HCEC 1CT (cell line): ENCODE measurements at places on chromosomes 1 and 21.

- DNase-seq = no peak
Measured at GRCh38 chr1:26127235-26128163, 15.9 kb downstream of the PDIK1L start.

DNA sequence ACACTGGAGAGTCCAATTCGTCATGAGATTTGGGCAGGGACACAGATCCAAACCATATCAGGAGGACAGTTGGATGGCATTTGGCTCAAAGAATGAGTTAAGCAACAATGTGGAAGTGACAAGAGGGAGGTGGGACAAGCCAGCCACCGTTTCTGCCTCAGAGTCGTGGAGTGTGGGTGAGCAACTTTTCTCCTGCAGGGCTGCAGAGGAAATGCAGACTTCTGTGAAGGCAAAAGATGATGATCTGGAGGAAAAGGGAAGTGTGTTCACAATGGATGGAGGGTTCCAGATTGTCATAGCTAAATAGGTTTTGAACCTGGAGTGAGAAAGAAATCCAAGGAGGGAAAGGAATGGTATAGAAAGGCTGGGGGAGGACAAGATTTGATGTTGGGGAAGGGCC, 16.4 kb upstream of the KANK4 start:
- DNase-seq = no peak

- peak; percentile 83 for DNase-seq
Measured at GRCh38 chr1:93567255-93567918, 114.2 kb downstream of the BCAR3 start.

DNA sequence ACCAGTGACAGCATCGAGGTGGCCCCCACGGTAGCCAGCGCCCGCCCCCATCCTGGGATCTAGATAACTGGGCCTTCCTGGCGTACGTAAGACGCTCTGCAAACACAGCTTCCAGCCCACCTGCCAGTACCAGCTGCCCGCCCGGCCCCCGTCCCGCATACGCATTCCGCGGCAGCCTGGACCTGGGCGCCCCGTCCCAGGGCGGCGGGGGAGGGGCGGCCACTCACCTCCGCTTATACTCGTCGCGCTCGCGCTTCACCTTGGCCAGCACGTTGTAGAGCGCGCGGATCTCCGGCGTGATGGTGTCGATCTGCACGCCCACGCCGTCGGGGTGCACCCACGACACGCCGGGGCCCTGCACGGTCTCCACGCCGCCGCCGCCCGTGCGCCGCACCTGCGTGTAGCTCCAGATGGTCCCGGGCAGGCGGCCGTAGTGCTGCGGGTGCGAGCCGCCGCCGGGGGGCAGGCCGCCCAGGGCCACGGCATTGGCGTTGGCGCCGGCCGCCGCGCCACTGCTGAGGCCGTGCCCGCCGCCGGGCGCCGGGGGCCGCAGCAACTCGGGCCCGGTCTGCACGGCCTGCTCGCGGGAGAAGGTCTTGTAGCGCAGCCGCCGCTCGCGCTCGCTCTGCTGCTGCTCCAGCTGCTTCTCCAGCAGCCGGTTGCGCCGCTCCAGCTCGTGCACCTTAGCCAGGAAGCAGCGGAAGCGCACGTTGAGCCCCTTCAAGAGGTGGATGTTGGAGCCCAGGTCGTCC, 859 bp downstream of the IFFO2 start:
- DNase-seq = peak; percentile 34

DNA sequence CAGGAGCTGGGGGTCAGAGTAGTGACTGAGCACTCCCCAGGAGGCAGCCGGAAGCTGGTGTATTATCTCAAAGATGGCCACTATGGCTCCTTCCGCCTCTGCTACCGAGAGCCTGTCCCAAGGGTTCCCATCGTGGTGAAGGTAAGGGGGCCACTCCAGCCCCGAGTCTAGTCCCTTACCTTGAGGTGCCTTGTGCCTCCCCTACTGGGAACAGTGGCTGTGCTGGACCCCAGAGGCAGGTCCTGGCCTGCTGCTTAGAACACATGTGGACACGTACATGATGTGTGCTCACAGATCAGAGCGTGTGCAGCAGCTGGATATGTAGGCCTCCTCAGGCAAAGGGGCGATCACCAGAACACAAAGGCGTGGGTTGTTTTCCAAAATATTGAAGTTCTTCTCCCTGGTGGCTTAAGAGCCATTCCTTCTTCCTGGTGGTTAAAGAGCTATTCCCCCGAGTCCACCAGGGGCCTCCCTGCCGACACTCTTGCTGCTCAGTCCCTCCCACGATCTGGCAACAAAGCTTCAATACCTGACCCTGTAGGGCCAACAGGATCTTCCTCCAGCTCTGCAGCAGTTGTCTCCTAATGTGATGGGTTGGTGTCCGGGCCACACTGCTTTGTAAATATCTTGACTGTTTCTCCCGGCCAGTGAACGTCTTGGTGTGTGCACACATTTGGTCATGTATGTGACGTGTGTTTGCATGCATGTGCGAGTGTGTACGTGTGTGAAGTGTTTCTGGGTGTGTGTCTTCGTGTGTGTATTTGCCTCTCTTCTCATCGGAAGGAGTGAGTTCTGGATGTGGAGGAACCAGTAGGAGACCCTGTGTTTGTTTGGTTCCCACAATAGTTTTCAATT, 68.4 kb upstream of the TINAGL1 start:
- no peak for DNase-seq

DNA sequence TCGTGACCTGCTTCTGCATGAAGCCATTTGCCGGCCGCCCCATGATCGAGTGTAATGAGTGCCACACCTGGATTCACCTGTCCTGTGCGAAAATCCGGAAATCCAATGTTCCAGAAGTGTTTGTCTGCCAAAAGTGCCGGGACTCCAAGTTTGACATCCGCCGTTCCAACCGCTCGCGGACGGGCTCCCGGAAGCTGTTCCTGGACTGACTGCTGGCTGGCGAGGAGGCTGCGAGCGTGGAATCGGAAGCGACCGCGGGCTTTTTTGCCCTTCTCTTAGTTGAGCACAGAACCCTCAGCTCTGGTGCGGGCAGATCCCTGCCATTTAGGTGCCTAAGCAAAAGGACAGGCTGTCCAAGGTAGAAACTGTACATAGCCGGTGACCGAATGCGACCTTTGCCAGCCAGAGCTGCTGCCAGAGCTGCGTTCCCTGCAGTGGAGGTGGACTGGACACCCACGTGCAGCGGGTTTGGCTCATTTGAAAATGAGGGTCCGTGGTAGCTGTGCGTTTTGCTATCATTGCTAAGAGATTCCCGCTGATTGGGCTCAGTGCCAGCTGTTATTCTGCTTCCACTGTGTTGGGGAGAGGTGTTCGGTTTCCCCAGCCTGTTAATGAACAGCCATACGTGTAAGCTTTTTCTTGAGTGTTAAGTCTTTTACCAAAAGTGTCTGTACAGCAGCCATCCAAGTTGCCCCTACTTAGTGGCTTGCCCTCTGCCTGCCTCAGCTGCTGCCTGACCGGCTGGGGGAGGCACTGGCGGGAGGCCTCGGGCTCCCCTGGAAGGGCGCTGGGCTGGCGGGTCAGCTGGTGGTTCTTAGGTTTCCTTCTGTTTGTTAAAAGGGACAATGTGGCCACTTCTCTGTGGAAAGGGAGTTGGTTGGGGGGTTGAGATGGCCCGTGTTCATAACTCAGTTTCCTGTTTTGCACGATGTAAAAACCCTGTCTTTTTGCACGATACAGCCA, 3.0 kb upstream of the THAP3 start:
- no peak for DNase-seq

- peak; percentile 30 for DNase-seq
Measured at GRCh38 chr1:154567386-154568156, at the start of gene CHRNB2. Gene CHRNB2 (plus strand): TSS chr1:154567778. CDS start chr1:154568045, 267 bp downstream.

GRCh38 chr21:18387994-18388393, 15.6 kb downstream of the TMPRSS15 start:
- DNase-seq = no peak

GRCh38 chr1:180027949-180028445, 73.4 kb downstream of the CEP350 start:
- DNase-seq = peak; percentile 95

DNA sequence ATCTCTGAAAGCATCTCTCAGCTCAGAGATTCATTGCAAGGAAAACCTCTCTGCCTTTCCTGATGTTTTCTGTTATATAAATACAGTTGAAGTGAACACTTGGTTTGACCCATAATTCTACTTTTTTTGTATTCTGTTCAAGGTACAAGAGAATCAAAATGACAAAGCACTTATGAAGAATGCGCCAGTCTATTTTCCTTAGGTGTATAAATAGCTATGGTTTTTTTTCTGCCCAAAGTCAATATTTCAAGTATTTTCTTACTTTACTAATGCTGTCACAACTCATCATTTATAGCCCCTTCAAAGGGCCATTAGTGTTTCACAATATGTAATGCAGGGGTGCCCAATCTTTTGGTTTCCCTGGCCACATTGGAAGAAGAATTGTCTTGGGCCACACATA, 142.5 kb upstream of the C1orf105 start:
- no peak for DNase-seq

GRCh38 chr1:177116941-177117340, 47.6 kb downstream of the ASTN1 start:
- no peak for DNase-seq

DNA sequence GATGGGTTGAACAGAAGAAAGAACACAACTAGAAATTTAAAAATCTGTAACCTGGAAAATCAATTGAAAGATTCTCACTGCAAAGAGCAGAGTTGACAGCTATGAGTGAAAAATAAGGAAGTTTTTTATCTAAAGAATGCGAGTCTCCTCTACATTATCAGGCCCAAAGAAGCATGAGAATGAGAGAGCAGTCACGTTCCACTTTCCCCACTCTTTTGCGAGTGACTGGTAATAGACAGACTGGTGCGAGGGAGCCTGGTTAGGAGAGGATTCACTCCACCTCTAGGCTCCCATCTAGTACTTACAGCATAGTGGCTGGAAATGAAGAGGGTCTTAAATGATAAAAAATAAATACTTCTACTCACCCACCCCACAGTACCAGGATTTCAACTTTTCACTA, 52.0 kb downstream of the PRDX6 start:
- no peak for DNase-seq

DNA sequence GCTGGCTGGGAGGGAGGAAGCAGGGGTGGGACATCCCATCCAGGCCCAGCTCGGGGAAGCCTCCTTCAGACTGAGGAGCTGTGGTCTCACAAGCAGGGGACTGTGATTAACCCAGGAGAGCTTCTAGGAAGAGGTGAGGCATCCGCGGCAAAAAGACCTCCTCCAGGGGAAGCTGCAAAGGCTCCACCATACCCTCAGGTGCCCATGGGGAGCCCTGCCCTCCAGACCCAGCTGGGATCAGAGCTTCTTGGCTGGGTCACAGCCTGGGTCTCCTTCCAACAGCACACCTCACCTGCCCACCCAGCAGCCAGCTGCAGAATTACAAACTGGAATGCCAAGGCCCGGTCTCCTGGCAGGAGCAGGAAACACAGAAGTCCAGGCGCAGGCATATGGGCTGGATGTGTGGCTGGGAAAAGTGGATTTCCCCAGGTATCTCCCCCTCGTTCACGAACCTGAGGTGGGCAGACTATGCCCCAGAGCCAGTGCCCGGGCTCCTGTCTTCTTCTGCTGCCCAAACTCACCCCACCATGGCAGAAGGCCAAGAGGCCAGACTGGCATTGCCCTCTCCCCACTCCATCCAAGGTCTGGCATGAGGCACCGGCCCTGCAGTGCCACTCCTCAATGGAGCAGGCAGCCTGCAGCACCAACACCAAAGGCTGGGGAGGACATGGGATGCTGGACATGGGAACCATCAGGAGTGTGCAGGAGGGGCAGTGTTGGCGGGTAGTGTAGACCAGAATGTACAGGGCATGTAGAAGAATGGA, 15.4 kb upstream of the ARF1 start:
- no peak for DNase-seq

GRCh38 chr1:154711416-154711815, 103.4 kb upstream of the ADAR start:
- DNase-seq = no peak

GRCh38 chr21:33865176-33865575, 50.4 kb downstream of the ATP5PO start:
- no peak for DNase-seq

DNA sequence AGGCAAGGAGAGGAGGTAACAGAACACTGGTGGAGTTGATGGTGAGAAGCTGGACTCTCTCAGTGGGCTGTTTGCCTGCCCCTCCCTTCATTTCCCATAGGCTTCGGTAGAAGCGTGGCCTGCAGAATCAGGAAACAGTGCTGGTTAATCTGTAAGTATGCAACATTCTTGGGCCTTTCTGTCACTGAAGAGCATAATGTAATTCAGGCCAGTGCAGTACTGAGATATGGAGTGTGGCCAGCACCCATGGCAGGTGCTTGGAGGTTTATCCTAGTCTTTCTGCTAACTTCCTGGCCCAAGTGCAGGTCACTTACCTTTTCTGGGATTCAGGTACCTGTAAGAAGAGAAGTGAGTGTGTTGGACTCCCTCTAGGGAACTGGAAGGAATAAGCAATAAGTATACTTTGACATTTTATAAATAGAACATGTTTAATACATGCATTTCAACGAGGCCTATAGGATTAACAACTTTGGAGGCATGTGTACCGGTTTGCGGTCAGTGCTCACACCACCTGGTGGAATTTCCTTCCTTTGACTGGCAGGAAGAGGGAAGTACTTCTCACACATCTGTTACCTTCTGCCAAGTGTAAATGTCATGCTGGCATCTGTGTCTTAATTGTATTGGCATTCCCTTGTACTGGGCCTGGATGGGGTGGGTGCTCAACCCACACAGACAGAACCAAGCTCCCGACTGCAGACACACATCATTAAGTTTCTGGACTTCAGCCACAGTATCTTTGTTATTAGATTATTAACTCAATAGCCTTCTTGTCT, 105.5 kb downstream of the KIF26B start:
- DNase-seq = no peak

- no peak for DNase-seq
Measured at GRCh38 chr21:33171616-33172169, 58.0 kb upstream of the IFNAR2 start.

DNA sequence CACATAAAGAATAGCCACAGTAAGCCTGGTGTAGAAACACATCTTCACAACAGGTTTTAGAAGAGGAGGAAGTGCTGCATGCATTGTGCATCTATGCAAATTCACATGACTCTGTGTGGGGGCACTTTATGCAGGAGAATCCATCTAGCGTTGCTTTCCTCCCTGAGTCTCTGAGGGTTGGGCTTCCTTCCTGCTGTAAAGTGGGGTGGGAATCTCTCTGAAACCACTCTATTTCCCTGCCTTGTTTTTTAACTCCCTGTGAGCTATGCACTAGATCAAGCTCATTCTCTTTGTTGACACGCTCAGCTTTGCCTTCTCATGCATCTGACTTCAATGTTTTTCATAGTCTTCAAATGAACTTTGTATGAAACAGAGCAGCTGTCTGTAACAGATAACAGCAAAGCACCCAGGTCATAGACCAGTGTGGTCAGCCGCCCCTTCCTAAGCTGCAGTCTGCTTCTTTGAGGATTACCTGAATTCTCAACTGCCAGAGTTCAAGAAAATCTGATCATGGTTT, 102.7 kb upstream of the DPH5 start:
- no peak for DNase-seq

- DNase-seq = no peak
Measured at GRCh38 chr1:59833022-59833421, 18.3 kb downstream of the HOOK1 start.

GRCh38 chr1:206582971-206583706, 29.1 kb downstream of the EIF2D start:
- DNase-seq = no peak

- peak; percentile 22 for DNase-seq
Measured at GRCh38 chr1:31984419-31985347, 29.0 kb upstream of the KHDRBS1 start.

GRCh38 chr1:226736908-226737818, 1.9 kb downstream of the ITPKB start:
- peak; percentile 17 for DNase-seq

- peak; percentile 49 for DNase-seq
Measured at GRCh38 chr1:231663211-231663792, 36.7 kb downstream of the DISC1 start.
